ENCODE measurements at places on chromosomes 3 and 15. TPM values are rescaled to one million over a fixed set of nuclear protein-coding genes. Genes with fewer than 3 reads are reported as not detected.
A peak's percentile ranks its signal among the peaks of the same experiment; 100 is the strongest.

- no peak overlapping the region for H3K27ac ChIP-seq
- no peaks in the 10 kb centered on the region for H3K4me1 ChIP-seq
- DNase-seq: peak; percentile 55
These were observed 8.2 kb upstream of the ESYT3 start for GRCh38 chr3:138426211-138426610.

DNA sequence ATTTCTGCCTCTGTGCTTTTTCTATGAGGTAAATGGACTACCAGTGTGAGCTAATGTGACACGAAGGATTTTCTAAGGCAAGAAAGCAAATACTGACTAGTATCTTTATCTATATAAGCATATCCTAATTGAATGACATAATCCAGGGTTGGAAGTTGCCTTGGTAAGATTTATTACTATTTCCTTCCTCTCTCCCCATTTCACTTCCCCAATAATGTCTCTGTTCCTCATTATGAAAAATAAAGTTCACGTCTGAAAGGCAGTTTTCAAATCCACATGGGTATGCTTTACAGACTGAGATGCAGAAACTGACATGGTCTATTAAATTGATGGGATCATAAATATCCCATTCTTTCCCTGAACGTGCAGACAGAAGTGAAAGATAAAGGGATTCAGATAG is 86.0 kb downstream of the DTWD1 start:
- H3K4me1 ChIP-seq: no peaks in the 10 kb centered on the region
- no peak overlapping the region for H3K27ac ChIP-seq
- H3K27me3 ChIP-seq: no peaks in the 10 kb centered on the region
- no peak overlapping the region for H3K4me3 ChIP-seq

DNA sequence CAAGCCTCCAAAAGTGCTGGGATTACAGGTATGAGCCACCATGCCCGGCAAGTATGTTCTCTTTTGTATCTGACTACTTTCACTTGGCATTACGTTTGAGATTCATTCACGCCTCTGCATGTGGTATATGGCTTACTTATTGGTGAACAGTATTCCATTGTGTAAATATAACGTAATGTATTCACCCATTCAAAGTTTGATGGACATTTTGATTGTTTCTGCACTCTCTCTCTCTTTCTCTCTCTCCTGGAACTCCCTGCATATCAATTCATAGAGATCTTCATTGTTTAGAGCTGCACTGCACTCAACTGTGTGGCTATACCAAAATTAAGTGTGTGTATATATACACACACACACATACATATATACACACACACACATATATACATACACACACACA is 30.4 kb downstream of the SPPL2A start:
- peaks cover 17% of the 10 kb centered on the region for H3K36me3 ChIP-seq
- H3K4me3 ChIP-seq: no peak overlapping the region
- no peak for DNase-seq
- H3K27ac ChIP-seq: no peak overlapping the region
- H3K4me1 ChIP-seq: no peaks in the 10 kb centered on the region

DNA sequence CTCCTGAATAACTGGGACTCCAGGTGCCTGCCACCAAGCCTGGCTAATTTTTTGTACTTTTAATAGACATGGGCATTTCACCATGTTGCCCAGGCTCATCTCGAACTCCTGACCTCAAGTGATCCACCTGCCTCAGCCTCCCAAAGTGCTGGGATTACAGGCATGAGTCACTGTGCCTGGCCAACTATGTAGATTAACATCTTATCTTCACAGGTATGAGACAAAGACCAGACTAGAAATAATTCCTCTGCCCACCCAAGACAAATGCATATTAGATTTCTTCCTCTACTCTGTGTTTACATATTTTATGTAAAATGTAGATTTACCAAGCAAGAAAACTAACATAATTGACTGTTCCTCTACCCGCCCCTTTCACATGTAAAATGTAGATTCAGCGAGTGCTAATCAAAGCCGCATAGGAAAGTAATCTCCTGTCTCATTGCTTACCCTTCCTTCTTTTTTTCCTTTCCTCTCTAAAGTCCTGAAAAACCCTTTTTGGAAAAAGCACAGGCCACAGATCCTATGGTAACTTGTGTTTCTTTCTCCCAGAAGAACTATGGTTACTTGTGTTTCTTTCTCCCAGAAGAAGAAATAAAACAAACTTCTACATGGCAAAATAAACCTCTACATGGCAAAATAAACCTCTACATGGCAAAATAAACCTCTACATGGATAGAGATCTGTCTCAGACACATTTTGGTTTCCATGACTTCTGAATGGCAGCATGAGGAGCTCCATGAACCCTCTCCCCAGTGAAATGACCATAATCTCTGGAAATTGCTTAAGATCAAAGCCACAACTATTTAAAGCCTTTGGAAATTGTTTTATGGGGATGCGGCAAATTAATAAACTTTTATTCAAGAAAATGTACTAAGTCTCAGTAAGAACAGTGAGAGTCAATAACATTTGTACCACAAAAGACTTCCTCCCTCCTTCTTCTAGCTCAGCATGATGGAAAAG is 9.1 kb upstream of the ABHD2 start:
- no peaks in the 10 kb centered on the region for H3K4me1 ChIP-seq
- no peak overlapping the region for H3K27ac ChIP-seq
- no peaks in the 10 kb centered on the region for H3K27me3 ChIP-seq
- H3K4me3 ChIP-seq: no peak overlapping the region

- no peak overlapping the region for H3K27ac ChIP-seq
- H3K36me3 ChIP-seq: no peaks in the 10 kb centered on the region
- DNase-seq: no peak
- H3K4me3 ChIP-seq: no peak overlapping the region
- no peaks in the 10 kb centered on the region for H3K27me3 ChIP-seq
- H3K4me1 ChIP-seq: peaks cover 7% of the 10 kb centered on the region
These were observed 44.6 kb downstream of the P3H2 start for GRCh38 chr3:190076136-190076535.

DNA sequence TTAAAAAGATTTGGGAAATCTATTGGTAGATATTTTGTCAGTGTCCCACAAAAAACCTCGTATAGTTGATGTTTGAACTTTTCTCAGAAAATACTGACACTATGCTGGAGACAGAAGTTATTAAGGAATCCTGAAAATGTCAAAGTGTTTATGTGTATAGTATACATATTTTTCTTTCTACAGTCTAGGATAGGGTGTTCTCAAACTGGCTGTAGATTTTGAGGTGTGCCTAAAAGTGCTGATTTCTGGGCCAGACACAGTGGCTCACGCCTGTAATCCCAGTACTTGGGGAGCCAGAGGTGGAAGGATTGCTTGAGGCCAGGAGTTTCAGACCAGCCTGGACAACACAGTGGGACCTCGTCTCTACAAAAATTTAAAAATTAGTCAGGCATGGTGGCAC is 322.0 kb downstream of the NLGN1 start:
- H3K4me1 ChIP-seq: no peaks in the 10 kb centered on the region
- DNase-seq: no peak
- no peaks in the 10 kb centered on the region for H3K27me3 ChIP-seq
- H3K4me3 ChIP-seq: no peak overlapping the region

- H3K27me3 ChIP-seq: no peaks in the 10 kb centered on the region
- H3K27ac ChIP-seq: no peak overlapping the region
- no peak overlapping the region for H3K4me3 ChIP-seq
- H3K4me1 ChIP-seq: no peaks in the 10 kb centered on the region
- H3K36me3 ChIP-seq: peaks cover 27% of the 10 kb centered on the region
These were observed 20.9 kb upstream of the MELTF start for GRCh38 chr3:197050511-197050910.

GRCh38 chr3:39806820-39807219 is 2.6 kb upstream of the MYRIP start:
- H3K36me3 ChIP-seq: no peaks in the 10 kb centered on the region
- no peak overlapping the region for H3K27ac ChIP-seq
- peaks cover 40% of the 10 kb centered on the region for H3K27me3 ChIP-seq
- H3K4me1 ChIP-seq: peaks cover 12% of the 10 kb centered on the region
- no peak overlapping the region for H3K4me3 ChIP-seq

- no peaks in the 10 kb centered on the region for H3K36me3 ChIP-seq
- H3K27me3 ChIP-seq: no peaks in the 10 kb centered on the region
- no peak for DNase-seq
- no peaks in the 10 kb centered on the region for H3K4me1 ChIP-seq
- no peak overlapping the region for H3K27ac ChIP-seq
- H3K4me3 ChIP-seq: no peak overlapping the region
These were observed 12.9 kb downstream of the CCDC80 start for GRCh38 chr3:112627919-112628466.

The ACOX2 gene
- total RNA-seq: 10.2 TPM

The LYZL4 gene
- total RNA-seq: not detected

The GOLGA8G gene
- not detected for total RNA-seq

The OXTR gene
- 2.6 TPM for total RNA-seq

The ETV5 gene
- total RNA-seq: 53.9 TPM

The CNTN3 gene
- total RNA-seq: 1.5 TPM
